ENCODE measurements at places on chromosomes 5 and 9.

DNA sequence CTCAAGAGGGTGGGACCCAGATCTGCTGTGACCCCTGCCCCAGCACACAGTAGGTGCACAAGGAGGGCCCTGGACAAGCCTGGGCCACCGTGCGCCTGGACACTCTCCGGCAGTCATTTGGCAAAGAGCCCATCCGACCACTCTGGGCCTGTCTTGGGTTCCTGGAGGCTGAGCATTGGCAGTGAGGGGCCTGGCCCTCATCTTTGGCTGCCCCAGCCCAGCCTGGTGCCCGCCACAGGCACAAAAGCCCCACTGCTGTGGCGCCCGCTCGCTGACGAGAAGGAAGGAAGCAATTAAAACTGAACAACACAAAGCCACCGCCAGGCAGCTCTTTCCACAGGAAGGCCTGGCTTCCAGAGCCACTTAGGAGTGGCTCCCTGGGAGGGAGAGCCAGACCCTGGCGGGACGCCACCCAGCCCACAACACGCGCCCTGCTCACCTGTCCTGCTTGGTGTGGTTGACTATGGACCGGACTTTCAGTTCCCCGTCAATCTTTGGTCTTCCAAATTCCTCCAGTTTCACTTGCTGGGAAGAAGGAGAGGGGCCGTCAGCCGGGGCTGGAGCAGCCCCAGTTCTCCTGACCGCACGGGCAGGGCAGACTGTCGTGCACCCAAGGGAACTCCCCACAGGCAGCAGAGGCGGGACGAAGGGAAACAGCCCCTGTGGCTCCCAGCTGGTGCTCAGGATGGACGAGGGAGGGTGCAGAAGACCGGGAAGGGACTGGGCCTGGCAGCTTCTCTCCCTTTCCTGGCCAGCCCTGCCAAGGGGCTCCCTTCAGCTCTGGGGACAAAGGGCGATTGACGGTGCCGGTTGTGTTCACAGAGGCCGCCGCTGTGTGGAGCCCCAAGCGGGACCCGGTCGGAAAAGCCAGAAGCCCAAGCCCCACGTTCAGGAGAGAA is 50.9 kb upstream of the SARDH start:
- DNase-seq: no peak

DNA sequence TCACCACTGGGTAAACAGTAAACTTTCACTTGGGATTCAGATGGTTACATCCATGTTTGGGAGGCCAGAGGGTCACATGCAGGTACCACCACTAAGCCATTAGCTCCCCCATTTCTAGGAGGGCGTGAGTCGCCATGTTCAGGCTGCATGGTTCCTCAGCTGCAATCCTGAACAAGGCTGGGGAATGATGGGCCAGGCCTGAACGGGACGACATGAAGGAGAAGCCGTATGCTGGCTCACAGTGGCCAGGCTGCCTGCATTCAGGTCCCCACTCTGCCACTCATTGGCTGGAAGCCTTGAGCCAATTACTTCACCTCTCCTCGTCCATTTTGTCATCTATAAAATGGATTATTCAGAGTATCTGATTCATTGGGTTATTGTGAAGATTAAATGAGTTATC is 9.0 kb upstream of the FBP2 start:
- DNase-seq: no peak

GRCh38 chr5:53974021-53974420 is 336.4 kb downstream of the ARL15 start:
- no peak for DNase-seq

GRCh38 chr5:79130781-79131180 is 19.2 kb downstream of the BHMT start:
- DNase-seq: no peak

DNA sequence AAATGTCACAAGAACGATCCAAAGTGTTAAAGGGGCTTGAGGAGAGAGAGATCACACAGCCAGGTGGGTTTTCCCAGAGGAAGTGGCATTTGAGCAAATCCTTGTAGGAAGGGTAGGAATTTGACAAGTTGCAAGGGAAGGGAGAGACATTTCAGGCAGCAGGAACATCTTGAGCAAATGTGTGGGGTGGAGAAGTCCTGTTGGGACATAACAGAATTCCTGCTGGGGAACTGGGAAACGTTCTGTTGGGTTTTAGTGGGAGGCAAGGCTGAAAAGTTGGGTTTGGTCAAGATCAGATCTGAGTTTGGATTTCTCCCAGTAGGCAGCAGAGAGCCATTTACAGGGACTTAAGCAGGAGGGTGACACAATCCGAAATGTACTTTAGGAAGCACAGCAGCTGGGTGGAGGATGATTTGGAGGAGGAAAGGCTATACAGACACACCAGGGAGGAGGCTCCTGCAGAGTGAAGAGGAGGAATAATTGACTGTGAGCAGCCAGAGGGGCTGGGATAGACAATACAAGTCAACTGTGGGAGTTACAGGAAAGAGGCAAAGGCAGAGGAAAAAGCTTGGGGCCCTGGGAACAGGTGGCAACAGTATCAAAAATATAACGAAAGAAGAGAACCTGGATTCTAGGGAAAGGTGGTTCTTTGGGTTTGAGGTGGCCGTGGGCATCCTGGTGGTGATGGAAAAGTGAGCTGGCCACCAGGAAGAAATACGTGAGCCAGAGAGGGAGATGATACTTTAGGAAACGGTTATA is 3.1 kb upstream of the ZSWIM6 start:
- DNase-seq: no peak

DNA sequence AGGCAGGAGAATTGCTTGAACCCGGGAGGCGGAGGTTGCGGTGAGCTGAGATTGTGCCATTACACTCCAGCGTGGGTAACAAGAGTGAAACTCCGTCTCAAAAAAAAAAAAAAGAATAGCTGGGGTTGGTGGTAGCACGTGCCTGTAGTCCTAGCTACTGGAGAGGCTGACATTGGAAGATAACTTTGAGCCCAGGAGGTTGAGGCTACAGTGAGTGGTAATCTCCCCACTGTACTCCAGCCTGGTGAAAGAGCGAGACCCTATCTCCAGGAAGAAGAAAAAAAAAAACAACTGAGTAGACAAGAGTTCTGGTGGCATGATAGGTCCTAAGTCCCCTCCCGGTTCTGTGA is 26.3 kb downstream of the GOLGA2 start:
- DNase-seq: no peak

DNA sequence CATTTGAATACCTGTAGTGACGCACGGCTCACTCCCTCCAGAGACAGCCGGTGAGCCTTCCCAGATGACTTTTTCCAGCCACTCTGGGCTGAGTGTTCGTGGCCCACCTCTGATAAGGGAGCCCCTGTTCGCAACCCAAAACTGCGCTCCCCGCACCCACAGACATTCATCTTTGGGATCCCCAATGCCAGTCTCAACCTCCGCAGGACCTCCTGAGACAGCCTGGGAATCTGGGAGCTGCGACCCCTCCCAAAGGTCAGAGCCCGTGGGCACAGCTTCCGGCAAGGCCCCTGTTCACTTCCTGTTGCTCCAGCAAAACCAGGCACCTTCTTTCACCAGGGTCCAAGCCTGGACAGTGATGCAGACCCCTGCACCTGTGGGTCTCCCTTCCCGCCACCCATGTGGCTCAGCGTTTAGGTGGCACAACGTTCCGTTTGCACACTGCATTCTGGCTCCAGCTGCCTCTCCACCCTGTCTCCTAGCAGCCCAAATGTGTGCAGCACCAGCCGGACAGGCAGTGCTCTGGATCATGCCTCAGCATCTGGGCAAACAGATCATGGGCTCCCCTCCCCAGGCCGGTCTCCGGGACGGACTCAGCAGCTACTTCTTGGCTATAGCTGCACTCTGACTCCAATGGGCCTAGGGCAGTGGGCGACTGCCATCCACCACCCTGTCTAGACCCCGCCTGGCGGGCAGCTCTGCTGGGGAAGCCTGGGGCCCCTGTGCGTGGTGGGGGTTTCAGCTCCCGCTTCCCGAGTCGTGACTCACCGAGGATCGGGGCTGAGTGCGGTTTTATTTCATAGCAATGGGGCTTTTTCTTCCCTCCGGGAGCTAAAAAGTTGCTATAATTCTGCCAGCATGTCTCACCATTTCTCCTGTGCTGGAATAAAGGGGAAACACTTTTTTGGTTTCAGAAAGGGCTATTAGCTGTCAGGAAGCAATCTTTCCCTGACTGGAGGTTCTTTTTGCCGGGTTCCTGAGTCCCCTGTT is 156.0 kb downstream of the OLFM1 start:
- no peak for DNase-seq

DNA sequence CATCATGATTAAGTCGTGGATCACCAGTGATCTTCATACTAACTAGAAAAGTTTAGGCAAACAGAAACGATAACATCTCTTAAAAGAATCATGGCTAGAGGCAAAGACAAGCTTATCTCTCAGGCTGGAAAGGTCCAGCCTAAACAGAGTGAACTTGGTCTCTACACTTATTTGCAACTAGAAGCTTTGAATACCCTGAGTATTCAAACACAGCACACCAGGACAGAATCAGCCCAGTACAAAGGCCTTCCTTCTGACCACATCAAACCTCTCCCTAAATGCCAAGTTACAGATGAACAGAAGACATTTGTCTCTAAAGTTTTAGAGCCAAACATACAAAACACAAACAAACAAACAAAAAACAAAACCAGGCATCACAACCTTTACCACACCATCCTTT is 57.2 kb downstream of the ELAVL2 start:
- DNase-seq: no peak

GRCh38 chr5:54835647-54836046 is 149.7 kb downstream of the ESM1 start:
- DNase-seq: no peak

DNA sequence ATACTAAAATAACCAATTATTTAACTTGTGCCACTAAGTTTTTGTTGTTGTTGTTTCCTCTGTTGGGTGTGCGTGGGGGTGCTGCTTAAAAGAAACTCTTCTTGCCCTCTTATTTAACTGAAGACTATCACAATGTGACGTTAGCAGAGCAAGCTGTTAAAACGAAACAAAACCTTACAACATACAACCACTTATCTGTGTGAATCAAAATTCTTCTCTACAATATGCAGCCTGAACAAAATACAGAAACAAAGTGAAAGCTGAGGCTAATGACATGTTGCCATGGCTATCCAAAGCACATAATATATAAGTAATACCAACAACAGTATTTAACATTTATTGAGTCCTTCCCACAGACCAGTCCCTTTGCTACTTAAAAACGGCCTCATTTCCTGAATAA is 291.0 kb downstream of the FBXL17 start:
- no peak for DNase-seq

DNA sequence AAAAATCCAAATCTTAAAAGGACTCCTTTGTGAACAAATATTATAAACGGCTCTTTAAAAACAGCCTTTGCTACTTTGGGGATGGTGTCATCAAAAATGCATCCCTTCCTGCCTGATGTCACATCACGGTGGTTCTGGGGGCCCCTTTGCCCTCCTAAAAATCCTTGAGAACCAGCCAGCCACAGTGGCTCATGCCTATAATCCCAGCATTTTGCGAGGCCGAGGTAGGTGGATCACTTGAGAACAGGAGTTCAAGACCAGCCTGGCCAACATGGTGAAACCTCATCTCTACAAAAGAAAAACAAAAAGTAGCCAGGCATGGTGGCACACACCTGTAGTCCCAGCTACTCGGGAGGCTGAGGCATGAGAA is 43.9 kb downstream of the FNBP1 start:
- no peak for DNase-seq

DNA sequence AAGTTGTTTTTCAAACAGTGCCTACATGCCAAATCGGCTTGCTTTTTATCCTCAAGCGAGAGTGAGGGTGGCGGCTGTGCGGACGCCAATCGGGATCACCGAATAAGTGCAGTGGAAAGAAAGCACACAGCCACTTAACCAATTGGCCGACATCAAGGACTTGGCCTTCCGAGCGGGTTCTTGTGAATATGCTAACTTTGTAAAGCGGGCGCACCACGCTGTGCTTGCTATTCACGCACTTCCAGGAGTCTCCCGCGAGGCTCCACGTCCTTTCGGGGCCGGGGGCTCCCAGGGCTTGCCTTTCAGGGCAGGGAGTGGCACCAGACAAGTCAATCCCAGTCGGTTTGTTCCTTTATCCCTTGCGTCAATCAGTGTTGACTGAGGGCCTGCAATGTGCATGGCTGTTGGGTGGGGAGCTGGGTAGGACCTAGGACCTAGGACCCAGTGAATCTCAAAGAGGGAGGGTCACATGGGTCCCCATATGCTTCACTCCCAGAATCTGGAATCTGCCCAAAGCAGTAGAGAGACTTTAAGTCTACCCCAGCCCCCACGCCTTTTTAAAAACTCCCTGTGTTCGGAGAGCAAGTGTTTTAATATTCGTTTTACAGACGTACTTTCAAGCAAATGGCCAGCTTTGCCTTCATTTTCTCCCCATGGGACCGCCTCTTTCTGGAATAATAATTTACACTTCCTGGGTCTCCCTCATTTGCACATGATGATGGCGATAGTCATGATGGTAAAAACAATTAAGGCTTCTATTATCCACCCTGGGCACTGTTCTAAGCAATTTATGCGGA is 2.0 kb upstream of the GCNT4 start:
- DNase-seq: no peak

DNA sequence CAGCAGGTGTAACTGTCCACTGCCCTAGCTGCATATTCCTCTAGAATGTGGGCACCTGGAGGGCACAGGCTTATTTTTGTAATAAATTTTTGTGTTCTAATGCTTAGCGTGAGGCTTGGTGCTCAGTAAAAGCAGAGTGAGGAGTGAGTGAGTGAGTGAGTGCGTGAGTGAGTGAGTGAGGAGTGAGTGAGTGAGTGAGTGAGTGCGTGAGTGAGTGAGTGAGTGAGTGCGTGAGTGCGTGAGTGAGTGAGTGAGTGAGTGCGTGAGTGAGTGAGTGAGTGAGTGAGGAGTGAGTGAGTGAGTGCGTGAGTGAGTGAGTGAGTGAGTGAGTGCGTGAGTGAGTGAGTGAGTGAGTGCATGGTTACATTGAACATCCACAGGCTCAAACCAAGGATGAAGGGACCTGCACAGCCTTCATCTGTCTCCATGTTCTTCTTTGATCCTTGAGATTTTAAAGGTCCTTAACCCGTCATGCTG is 371.5 kb downstream of the MED10 start:
- no peak for DNase-seq

DNA sequence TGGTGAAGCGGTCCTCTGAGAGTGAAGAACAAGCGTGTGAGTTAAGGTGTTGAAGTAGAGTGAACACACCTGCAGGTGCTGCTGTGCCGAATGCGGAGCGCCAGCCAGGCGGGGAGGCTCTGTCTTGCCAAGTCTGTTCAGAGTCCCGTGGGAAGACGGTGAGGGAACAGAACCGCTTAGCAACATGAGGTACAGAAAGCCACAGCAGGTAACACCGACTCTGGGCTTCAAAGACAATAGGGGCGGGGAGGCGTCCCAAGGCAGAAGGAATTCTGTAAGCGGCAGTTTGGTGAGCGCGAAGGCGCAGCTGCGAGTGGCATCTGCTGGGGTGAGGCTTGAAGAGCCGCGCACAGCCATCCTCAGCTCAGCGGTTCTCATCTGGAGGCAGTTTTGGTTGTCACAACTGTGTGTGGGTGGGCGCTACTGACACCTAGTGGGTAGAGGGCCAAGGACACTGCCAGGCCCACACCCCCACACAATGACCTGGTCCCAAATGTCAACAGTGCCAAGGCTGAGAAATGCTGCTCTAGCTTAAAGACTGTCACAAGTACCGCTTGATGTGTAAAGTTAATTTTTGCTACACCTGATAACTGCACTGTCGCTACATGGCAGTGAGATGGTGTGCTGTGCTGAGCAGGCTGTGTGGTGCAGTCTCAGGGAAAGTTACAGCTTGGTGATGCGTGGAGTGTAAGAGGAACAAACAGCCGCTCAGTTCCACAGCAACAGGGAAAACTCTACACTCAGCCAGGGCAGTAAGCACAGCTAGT is 67.4 kb upstream of the TBC1D9B start:
- DNase-seq: no peak
